CD4-positive, alpha-beta T cell treated with Interleukin-6 for 4 hours (primary cell): ENCODE measurements at places on chromosomes 7 and 10.

- DNase-seq, result no peak
Observed at GRCh38 chr7:39367451-39367850, 198.8 kb upstream of the YAE1 start.

DNA sequence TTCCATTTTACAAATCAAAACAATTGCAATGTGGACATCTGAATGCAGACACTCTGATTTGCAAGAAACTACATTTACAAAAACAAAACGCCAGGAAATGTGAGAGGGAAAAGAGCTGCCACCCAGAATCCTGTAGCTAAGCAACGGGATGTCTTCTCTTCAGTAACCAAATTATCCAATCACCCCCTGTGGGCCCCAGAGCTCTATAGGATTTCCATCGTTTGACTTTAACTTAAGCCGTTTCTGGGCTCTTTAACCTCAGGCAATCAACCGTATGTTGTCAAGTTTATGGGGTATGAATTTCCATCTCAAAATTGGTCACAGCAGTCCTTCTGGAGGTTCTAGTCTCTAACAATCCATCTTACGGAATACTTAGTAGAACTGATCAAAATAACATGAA, 240.5 kb downstream of the ETV1 start:
- DNase-seq, result no peak

- no peak for DNase-seq
Observed at GRCh38 chr7:17530244-17530643, 231.8 kb downstream of the AHR start.

GRCh38 chr7:33186192-33186591, 56.8 kb downstream of the BBS9 start:
- DNase-seq, result no peak

DNA sequence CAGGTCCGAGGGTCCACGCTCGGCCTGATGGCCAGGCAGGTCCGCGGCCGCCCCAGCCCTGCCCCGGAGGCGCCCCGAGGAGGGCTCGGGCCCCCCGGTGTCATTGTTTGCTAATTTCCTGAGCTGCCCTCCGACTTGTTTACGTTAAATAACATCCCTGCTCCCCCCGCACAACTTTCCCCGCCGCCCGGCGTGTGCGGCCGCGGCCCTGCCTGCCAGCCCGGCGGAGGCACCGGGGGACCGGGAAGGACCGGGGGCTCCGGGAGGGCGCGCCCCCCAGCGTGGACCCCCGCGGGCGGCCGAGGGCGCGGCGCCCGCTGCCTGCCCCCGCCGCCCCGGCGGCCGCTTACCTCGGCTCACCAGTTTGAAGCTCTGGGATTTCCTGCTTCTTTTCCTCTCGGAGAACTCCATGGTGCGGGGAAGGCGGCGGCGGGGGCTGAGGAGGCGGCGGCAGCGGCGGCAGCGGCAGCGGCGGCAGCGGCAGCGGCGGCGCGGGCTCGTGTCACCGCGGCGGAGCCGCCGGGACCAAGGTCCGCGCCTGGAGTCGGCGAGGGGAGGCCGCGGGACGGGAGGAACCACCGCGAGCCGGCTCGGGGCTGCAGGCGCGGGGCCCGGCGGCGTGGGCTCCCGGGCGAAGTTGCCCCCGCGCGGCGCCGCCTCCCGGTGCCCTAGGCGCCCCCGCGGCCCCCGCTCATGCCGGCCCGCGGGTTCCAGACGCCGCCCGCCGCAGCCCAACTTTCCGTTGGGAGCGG, 515 bp downstream of the BEND7 start:
- DNase-seq, result no peak
